ENCODE measurements at places on chromosomes 5 and 9.

GRCh38 chr5:132635873-132636272 is 22.1 kb upstream of the IL13 start:
- DNase-seq, result no peak

GRCh38 chr5:989961-990530 is 18.6 kb upstream of the NKD2 start:
- no peak for DNase-seq

DNA sequence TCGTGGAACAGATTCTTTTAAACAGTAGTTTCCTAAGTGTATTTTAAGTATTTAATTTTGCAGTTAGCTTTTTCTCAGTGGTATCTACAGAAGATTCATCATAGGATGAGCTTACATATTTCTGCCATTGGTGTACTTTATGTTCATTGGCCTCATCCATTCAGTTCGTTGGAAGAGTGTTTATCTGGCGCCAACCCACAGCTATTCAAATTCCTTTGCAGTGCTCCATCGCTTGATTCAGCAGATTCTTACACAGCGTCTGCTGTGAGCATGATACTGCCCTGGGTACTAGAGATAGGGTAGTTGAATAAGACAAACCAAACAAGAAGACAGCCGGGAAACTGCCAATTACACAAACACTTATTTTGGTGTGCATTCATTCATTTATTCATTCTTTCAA is 55.1 kb downstream of the NUP214 start:
- DNase-seq, result no peak

DNA sequence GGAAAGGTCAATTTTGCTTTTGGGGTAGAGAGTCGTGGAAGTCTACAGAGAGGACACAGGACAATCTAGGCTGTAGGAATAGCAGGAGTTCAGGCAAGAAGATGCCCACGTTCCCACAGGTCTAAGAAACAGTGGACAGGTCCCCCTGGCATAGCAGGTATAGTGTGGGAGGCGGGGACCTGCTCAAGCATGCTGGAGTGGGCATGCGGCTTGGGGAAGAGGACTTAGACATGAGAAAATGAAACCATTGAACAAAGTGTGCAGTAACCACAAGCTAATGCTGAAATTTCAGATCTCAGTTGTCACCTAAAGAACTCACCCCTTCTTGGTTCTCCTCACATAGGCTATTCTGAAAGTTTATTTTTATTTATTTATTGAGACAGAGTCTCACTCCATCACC is 142.8 kb upstream of the EFNA5 start:
- DNase-seq, result no peak

- no peak for DNase-seq
These were observed 651 bp upstream of the AK1 start for GRCh38 chr9:127878001-127878651.

GRCh38 chr9:26748449-26749058 is 144.0 kb downstream of the CAAP1 start:
- DNase-seq, result no peak

DNA sequence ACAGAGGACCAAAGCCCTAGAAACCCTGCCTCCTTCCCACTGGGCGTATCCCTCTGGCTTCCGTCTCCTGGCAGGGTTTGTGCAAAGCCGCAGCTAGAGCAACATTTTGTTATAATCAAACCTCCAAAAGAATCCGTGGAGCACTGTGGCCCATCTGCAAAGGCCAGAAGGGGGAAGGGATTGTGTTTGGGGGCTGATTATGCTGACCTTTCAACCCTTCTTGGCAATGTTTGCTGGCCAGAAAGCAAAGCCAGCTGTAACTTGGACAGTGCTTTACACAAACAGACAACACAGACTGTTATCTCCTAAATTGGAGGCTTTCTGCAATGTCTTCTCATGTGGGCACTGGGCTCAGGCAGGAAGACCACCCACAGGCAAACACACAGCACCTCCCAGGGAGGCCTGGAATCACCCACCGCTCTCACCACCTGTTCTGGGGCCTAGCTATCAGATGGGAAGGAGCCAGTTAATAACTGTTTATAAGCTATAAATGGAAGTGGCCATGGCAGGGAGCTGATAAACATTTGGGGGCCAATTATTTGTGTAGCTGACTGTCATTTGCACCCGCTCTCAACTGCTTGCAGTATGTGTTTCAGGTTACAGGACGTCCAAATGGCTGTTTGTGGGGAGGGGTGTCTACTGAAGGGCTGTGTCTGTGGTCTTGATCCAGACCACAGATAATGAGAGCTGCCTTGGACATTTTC is 121.6 kb upstream of the ERCC6L2 start:
- no peak for DNase-seq

GRCh38 chr5:39369123-39369815 is 5.0 kb upstream of the C9 start:
- no peak for DNase-seq

- no peak for DNase-seq
These were observed 229.0 kb downstream of the ARL15 start for GRCh38 chr5:54081415-54081814.

DNA sequence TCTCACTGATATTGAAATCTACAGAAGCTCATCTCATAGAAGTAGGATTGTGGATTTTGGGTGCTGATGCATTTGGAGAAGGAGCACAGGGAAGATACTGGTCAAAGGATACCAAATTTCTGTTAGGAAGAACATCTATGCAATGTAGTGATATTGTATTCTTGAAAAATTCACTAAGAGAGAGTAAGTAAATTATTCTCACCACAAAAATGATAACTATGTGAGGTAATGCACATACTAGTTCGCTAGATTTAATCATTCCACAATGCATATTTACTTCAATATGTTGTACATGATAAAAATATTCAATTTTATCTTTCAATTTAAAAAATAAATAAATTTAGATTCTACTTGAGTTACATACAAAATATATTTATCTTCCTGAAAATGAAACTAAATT is 2040.5 kb upstream of the C9orf72 start:
- DNase-seq, result no peak

GRCh38 chr9:38699337-38699736 is 20.6 kb downstream of the FAM240B start:
- no peak for DNase-seq

- no peak for DNase-seq
These were observed 162.8 kb downstream of the MAN2A1 start for GRCh38 chr5:109852371-109853155.

DNA sequence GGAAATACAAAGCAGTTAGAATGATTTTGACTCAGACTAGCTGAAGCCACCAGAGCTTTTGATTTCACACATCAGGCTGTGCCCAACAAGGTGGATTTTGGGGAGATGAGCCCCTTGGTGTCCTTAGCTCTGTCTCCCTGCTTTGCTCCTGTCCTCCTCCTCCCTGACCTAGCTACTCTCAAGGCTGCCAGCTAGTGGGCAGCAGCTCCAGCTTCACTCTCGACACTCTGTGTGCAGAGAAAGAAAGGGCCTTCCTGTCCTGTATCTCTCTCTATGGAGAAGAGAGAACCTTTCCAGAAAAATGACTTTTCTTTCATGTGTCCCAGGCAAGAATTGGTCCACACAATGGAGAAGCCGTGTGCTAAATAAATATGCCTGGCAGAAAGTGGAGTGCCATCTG is 446.2 kb downstream of the SEMA5A start:
- DNase-seq, result no peak

Data from stimulated activated CD8-positive, alpha-beta memory T cell treated with anti-CD3 and anti-CD28 coated beads, Interleukin-4, amount 100 ng/mL, for 1 hour (primary cell).